HepG2 (cell line): ENCODE measurements at places on chromosomes 7 and 10. TPM values are rescaled to one million over a fixed set of nuclear protein-coding genes. Genes with fewer than 3 reads are reported as not detected.

Gene ZC3HAV1L
- 8.4 and 11.5 TPM in 2 replicates for total RNA-seq

DNA sequence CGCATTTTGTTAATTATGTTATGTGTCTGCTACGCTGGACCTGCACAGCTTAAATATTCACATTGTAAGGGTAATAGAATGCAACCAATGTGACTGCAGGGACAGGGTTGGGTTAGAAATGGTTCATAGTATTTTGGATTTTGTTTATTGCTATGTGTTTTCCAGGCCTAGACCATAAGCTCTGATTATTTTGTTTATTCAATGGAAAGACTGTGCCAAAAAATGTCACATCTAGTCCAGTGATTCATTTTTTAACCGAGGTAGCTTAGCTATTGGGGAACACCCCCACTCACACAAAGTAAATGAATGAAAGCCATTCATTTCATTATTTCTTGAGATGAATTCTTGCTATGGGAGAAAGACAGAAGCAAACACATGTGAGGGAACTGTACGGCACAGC lies 516.5 kb upstream of the ANKRD30A start:
- no peak overlapping the region for H3K27ac ChIP-seq
- no peak for DNase-seq
- no peaks in the 10 kb centered on the region for H3K4me1 ChIP-seq
- H3K36me3 ChIP-seq = no peaks in the 10 kb centered on the region
- H3K4me3 ChIP-seq = no peak overlapping the region
- no peaks in the 10 kb centered on the region for H3K27me3 ChIP-seq

- peaks cover 2% of the 10 kb centered on the region; the same call in 1 of the 2 replicates for H3K27me3 ChIP-seq
- no peaks in the 10 kb centered on the region for H3K36me3 ChIP-seq
- H3K27ac ChIP-seq = no peak overlapping the region
- no peaks in the 10 kb centered on the region for H3K4me1 ChIP-seq
- no peak for DNase-seq
Observed at GRCh38 chr10:47143072-47143471, 156.9 kb upstream of the GDF10 start.

GRCh38 chr10:70405037-70405824 lies 1.3 kb downstream of the EIF4EBP2 start:
- H3K27me3 ChIP-seq = no peaks in the 10 kb centered on the region
- peak overlapping the region; percentile 92 for H3K4me3 ChIP-seq
- H3K36me3 ChIP-seq = no peaks in the 10 kb centered on the region
- DNase-seq = peak; percentile 83
- H3K4me1 ChIP-seq = peaks cover 55% of the 10 kb centered on the region
- peak overlapping the region; percentile 82 for H3K27ac ChIP-seq

GRCh38 chr7:2569421-2569820 lies 10.6 kb downstream of the IQCE start:
- peaks cover 19% of the 10 kb centered on the region for H3K4me1 ChIP-seq
- H3K27ac ChIP-seq = no peak overlapping the region
- no peak for DNase-seq
- no peak overlapping the region for H3K4me3 ChIP-seq
- H3K36me3 ChIP-seq = no peaks in the 10 kb centered on the region

Gene THSD7A
- 0.07 TPM in 1 of 2 replicates, not detected in the other for total RNA-seq

GRCh38 chr7:111074071-111074747 lies 16.7 kb upstream of the LRRN3 start:
- H3K4me1 ChIP-seq = peaks cover 31% of the 10 kb centered on the region
- no peak overlapping the region for H3K27ac ChIP-seq
- H3K27me3 ChIP-seq = no peaks in the 10 kb centered on the region
- DNase-seq = no peak
- no peaks in the 10 kb centered on the region for H3K36me3 ChIP-seq

Gene CTTNBP2
- not detected in 2 replicates for total RNA-seq

GRCh38 chr10:101297901-101298486 lies 56.0 kb upstream of the BTRC start:
- H3K36me3 ChIP-seq = no peaks in the 10 kb centered on the region
- H3K4me1 ChIP-seq = peaks cover 4% of the 10 kb centered on the region; the same call in 1 of the 2 replicates
- H3K27me3 ChIP-seq = peaks cover 51% of the 10 kb centered on the region
- no peak for DNase-seq
- no peak overlapping the region for H3K4me3 ChIP-seq

Gene DCLRE1C
- total RNA-seq = 10.3 and 11.5 TPM in 2 replicates

DNA sequence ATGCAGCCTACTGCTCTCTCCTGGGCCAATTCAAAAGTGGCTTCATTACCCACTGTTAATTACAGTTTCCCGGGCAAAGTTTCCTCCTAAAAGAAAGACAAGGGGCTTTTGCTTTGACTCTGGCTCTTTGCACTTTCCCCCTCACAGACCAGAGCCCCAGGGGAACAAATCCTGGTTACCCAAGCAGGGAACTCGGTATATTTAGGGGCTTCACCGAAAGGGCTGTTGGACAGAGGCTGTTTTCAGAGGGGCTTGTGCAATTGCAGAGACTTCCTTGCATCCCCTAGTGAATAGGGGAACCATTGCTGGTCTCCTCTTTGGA lies 7.0 kb downstream of the CPA1 start:
- H3K4me3 ChIP-seq = no peak overlapping the region
- peaks cover 4% of the 10 kb centered on the region; the same call in 1 of the 2 replicates for H3K27me3 ChIP-seq
- H3K4me1 ChIP-seq = peaks cover 15% of the 10 kb centered on the region
- H3K36me3 ChIP-seq = no peaks in the 10 kb centered on the region
- H3K27ac ChIP-seq = no peak overlapping the region
- no peak for DNase-seq

GRCh38 chr10:59575269-59575668 lies 134.4 kb downstream of the SLC16A9 start:
- no peak for DNase-seq
- no peak overlapping the region for H3K27ac ChIP-seq
- no peaks in the 10 kb centered on the region for H3K4me1 ChIP-seq
- no peaks in the 10 kb centered on the region; the same call in 1 of the 3 replicates for H3K27me3 ChIP-seq

DNA sequence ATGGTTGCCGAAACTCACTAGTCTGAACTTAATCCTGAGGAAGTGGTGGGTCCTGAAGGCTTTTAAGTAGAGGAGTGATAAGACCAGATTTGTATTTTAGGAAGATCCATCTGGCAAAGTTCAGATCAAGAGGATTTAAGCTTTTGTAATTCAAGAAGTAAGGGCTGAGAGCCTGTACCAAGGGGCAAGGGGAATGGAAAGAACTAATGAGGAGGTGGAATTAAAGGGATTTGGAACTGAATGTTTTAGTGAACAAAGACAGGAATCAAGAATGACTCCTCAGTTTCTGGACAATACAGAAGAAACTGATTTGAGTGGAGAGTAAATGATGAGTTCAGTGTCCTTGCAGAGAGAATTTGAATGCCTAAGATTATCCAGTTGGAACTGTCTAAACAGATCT lies 249.0 kb downstream of the C7orf25 start:
- no peak overlapping the region for H3K4me3 ChIP-seq
- H3K36me3 ChIP-seq = no peaks in the 10 kb centered on the region
- H3K4me1 ChIP-seq = no peaks in the 10 kb centered on the region
- no peak overlapping the region for H3K27ac ChIP-seq

Gene FFAR4
- not detected in 2 replicates for total RNA-seq

Gene TMEM229A
- not detected in 2 replicates for total RNA-seq

GRCh38 chr10:99364125-99364524 lies 35.0 kb downstream of the CNNM1 start:
- DNase-seq = no peak
- H3K4me3 ChIP-seq = no peak overlapping the region
- H3K36me3 ChIP-seq = 0 out of 3 replicates have a peak, but pooled peaks cover 8% of the 10 kb centered on the region

DNA sequence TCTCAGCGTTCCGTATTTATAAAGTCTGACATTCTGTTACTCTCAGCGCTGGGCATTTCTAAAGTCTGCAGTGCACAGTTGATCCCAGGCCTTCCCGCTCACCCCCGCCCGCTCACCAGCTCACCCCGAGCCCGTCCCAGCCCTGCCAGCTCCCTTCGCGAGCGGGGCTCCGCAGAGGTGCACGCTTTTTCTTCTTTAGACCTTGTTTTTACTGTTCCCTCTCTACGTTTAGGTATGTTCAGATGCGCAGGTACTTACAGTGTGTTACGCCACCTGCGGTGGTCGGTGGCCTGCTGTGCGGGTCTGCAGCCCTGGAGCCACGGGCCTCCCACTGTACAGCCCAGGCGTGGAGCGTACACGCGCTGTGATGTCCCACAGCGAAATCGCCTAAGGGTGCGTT lies 28.8 kb downstream of the NKX6-2 start:
- no peaks in the 10 kb centered on the region for H3K4me1 ChIP-seq
- H3K27ac ChIP-seq = no peak overlapping the region
- H3K36me3 ChIP-seq = 0 out of 3 replicates have a peak, but pooled peaks cover 8% of the 10 kb centered on the region
- no peak overlapping the region for H3K4me3 ChIP-seq
- DNase-seq = no peak

Gene WIPF3
- total RNA-seq = 0.06 TPM in 1 of 2 replicates, not detected in the other

Gene ELMO1
- 0.11 TPM in 1 of 2 replicates, not detected in the other for total RNA-seq

DNA sequence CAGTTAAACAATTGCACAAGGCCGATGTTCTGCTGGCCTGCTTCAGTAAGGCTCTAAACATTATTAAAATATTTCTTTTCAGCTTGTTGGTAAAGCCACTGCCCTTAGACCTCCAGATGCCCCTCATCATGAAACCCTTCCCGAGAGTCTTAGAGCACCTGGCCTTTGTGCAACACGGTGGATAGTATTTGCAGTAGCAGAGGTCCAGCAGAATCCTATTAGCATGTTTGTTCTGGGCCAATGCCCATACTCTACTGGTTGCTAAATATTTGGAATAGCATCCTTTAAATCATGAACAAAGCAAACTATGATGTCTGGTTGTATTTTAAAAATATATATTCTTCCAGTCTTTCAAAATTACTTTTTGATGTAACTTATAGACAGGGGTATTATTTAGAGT lies 584.6 kb downstream of the CNTNAP2 start:
- DNase-seq = no peak
- no peak overlapping the region for H3K27ac ChIP-seq
- H3K4me3 ChIP-seq = no peak overlapping the region
- no peaks in the 10 kb centered on the region for H3K36me3 ChIP-seq
- no peaks in the 10 kb centered on the region for H3K4me1 ChIP-seq

GRCh38 chr10:119209035-119209735 lies 1.8 kb downstream of the GRK5 start:
- H3K4me1 ChIP-seq = peaks cover 40% of the 10 kb centered on the region
- H3K36me3 ChIP-seq = no peaks in the 10 kb centered on the region
- H3K27me3 ChIP-seq = no peaks in the 10 kb centered on the region
- H3K4me3 ChIP-seq = peak overlapping the region; percentile 75

Gene ITPRID1
- total RNA-seq = not detected in 2 replicates

GRCh38 chr7:130419658-130420057 lies 21.2 kb downstream of the CEP41 start:
- H3K4me3 ChIP-seq = no peak overlapping the region
- no peak overlapping the region for H3K27ac ChIP-seq
- no peaks in the 10 kb centered on the region for H3K27me3 ChIP-seq
- DNase-seq = no peak
- no peaks in the 10 kb centered on the region for H3K4me1 ChIP-seq
- 0 out of 3 replicates have a peak, but pooled peaks cover 4% of the 10 kb centered on the region for H3K36me3 ChIP-seq

- H3K36me3 ChIP-seq = peaks cover 6% of the 10 kb centered on the region; the same call in 1 of the 2 replicates
- no peak overlapping the region for H3K27ac ChIP-seq
- H3K4me3 ChIP-seq = no peak overlapping the region
- H3K27me3 ChIP-seq = no peaks in the 10 kb centered on the region
Observed at GRCh38 chr10:63614371-63614891, 93.2 kb downstream of the REEP3 start.

- peaks cover 4% of the 10 kb centered on the region; the same call in 1 of the 3 replicates for H3K36me3 ChIP-seq
- DNase-seq = peak; percentile 56
- H3K4me3 ChIP-seq = no peak overlapping the region
- H3K27ac ChIP-seq = no peak overlapping the region
- no peaks in the 10 kb centered on the region for H3K27me3 ChIP-seq
Observed at GRCh38 chr10:34638406-34639054, 176.6 kb downstream of the PARD3 start.

- peak; percentile 56 for DNase-seq
- H3K36me3 ChIP-seq = no peaks in the 10 kb centered on the region
- no peaks in the 10 kb centered on the region for H3K27me3 ChIP-seq
Observed at GRCh38 chr7:3244241-3244814, 56.7 kb upstream of the SDK1 start.

- no peak for DNase-seq
- H3K36me3 ChIP-seq = no peaks in the 10 kb centered on the region
- H3K4me3 ChIP-seq = no peak overlapping the region
- H3K27me3 ChIP-seq = peaks cover 3% of the 10 kb centered on the region; the same call in 1 of the 2 replicates
- no peaks in the 10 kb centered on the region for H3K4me1 ChIP-seq
- no peak overlapping the region for H3K27ac ChIP-seq
Observed at GRCh38 chr7:3232228-3232627, 68.8 kb upstream of the SDK1 start.

GRCh38 chr7:93146472-93147141 lies 1.6 kb downstream of the SAMD9L start:
- no peak for DNase-seq
- no peaks in the 10 kb centered on the region for H3K36me3 ChIP-seq
- no peaks in the 10 kb centered on the region for H3K4me1 ChIP-seq

GRCh38 chr7:88071994-88072714 lies 138.1 kb downstream of the ADAM22 start:
- no peaks in the 10 kb centered on the region for H3K36me3 ChIP-seq
- no peak overlapping the region for H3K27ac ChIP-seq
- no peaks in the 10 kb centered on the region for H3K4me1 ChIP-seq

DNA sequence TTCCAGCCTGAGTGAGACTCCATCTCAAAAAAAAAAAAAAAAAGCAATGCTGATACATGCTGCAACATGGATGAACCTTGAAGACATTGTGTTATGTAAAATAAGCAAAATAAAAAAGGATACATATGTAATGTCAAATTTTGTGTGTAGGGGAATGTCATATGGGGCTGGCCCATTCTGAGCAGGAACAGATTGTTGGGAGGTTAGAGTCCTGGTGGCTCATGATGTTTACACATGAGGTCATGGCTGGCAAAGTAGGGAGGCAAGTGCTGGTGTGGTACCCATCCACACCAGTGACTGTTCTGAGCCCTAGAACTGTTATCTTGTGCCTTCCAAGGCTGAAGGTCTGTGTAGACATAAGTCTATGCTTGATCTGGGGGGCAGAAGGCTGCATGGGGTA lies 37.6 kb downstream of the ZNF92 start:
- peaks cover 21% of the 10 kb centered on the region for H3K4me1 ChIP-seq
- H3K36me3 ChIP-seq = no peaks in the 10 kb centered on the region
- no peak overlapping the region for H3K4me3 ChIP-seq
- no peak for DNase-seq

DNA sequence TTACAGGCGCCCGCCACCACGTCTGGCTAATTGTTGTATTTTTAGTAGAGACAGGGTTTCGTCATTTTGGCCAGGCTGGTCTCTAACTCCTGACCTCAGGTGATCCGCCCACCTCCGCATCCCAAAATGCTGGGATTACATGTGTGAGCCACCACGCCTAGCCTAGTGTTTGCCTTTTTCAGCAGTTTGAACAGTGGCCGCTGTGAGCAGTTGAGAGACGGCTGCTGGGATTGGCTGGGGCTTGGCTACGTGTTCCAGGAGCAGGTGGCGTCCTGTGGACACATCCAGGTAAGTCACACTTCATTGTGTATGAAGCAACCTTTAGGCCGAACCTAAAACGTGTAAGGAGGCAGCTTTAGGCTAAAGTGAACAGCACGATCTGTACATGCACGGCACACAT lies 231.8 kb upstream of the PITRM1 start:
- H3K36me3 ChIP-seq = no peaks in the 10 kb centered on the region
- peaks cover 7% of the 10 kb centered on the region for H3K4me1 ChIP-seq

Gene CCL24
- not detected in 2 replicates for total RNA-seq

- DNase-seq = no peak
- H3K4me1 ChIP-seq = no peaks in the 10 kb centered on the region
- H3K36me3 ChIP-seq = no peaks in the 10 kb centered on the region
- no peak overlapping the region for H3K27ac ChIP-seq
- H3K27me3 ChIP-seq = peaks cover 4% of the 10 kb centered on the region
- no peak overlapping the region for H3K4me3 ChIP-seq
Observed at GRCh38 chr10:23171232-23171876, 20.8 kb upstream of the PTF1A start.

GRCh38 chr10:11832042-11832441 lies 8.9 kb downstream of the PROSER2 start:
- H3K4me1 ChIP-seq = peaks cover 84% of the 10 kb centered on the region
- H3K36me3 ChIP-seq = no peaks in the 10 kb centered on the region
- H3K27ac ChIP-seq = peak overlapping the region; percentile 77
- peak; percentile 78 for DNase-seq
- H3K4me3 ChIP-seq = 0 out of 2 replicates have a peak overlapping the region, but pooled peaks have one; percentile 13

Gene PPP1R3C
- total RNA-seq = 14.8 and 18.7 TPM in 2 replicates

Gene KIAA1549
- 1.8 TPM in 2 replicates for total RNA-seq
